RWPE2 (cell line): ENCODE measurements at places on chromosomes 2 and 18.
A peak's percentile ranks its signal among the peaks of the same experiment; 100 is the strongest.

GRCh38 chr18:46002934-46003333 lies 35.8 kb upstream of the EPG5 start:
- H3K36me3 ChIP-seq = peaks cover 17% of the 10 kb centered on the region; the same call in 1 of the 2 replicates
- DNase-seq = no peak
- H3K4me3 ChIP-seq = no peak overlapping the region

DNA sequence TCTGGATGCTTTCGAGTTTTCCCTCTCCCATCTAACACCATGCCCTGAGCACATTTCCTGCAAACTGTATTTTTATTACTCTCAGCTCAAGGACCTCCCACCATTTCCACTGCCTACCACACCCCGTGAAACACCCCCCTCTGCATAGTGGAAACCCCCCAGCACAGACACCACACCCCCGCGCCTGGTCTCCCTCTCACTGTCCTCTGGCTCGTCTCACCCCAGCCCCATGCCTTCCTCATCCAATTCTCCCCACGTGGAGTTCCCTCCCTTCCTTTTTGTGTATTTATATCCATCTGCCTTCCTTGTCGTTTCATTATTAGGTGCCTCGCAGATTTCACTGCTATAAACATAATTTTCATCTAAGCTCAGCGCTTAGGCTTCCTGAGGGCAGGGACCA lies 307.5 kb downstream of the CELF4 start:
- H3K4me3 ChIP-seq = no peak overlapping the region
- H3K27ac ChIP-seq = no peak overlapping the region
- no peaks in the 10 kb centered on the region for H3K4me1 ChIP-seq
- peaks cover 17% of the 10 kb centered on the region for H3K27me3 ChIP-seq

GRCh38 chr2:236894791-236895190 lies 190.9 kb upstream of the COPS8 start:
- no peak overlapping the region for H3K4me3 ChIP-seq
- H3K27me3 ChIP-seq = no peaks in the 10 kb centered on the region
- no peak overlapping the region for H3K27ac ChIP-seq

GRCh38 chr2:130954873-130955272 lies 118.2 kb downstream of the ARHGEF4 start:
- no peak overlapping the region for H3K4me3 ChIP-seq
- no peaks in the 10 kb centered on the region for H3K27me3 ChIP-seq
- peaks cover 7% of the 10 kb centered on the region for H3K36me3 ChIP-seq
- no peaks in the 10 kb centered on the region for H3K4me1 ChIP-seq
- no peak overlapping the region for H3K27ac ChIP-seq
- no peak for DNase-seq

- DNase-seq = no peak
- no peak overlapping the region for H3K4me3 ChIP-seq
- H3K27me3 ChIP-seq = no peaks in the 10 kb centered on the region
Observed at GRCh38 chr2:44549099-44549471, 187.3 kb downstream of the CAMKMT start.

DNA sequence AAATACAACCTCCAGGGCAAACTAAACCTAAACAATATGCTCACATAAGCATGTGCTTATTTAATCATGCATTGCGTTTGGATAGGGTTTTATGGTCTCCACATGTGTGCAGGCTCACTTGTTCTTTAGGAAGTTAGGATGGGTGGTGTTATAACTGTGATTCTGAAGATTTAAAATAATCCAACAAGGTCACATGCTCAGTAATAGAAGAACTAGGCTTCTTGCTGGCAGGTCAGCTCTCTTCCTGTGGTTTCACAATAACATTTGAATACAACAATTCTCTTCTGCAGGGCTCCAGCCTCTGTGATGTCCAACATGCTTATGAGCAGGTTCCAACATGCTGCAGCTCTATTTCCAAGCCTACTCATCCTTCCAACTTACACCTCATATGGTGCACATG lies 84.0 kb downstream of the MYL12B start:
- H3K36me3 ChIP-seq = no peaks in the 10 kb centered on the region
- peak overlapping the region; percentile 42 for H3K27ac ChIP-seq
- H3K4me1 ChIP-seq = peaks cover 28% of the 10 kb centered on the region
- H3K27me3 ChIP-seq = no peaks in the 10 kb centered on the region

DNA sequence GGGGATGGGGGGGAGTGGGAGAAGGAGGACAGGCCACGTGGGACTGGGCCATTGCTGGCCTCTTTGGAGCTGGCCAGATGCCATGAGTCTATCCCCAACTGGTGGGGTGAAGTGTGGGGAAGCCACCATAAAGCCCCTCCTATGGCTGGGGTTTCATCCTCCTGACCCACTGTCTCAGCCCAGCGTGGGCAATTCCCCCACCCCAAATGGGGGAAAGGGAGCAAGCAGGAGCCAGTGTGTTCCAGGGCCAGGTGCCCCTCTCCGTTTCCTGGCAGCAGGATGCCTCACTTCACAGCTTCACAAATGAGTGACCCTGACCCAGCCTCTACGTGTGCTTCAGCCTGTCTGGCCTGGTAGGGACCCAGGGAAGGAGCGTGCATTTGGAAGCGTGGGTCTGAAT lies 474.7 kb upstream of the HS6ST1 start:
- H3K36me3 ChIP-seq = no peaks in the 10 kb centered on the region
- DNase-seq = no peak
- no peaks in the 10 kb centered on the region for H3K4me1 ChIP-seq
- no peak overlapping the region for H3K27ac ChIP-seq

- H3K4me3 ChIP-seq = no peak overlapping the region
- DNase-seq = no peak
- no peaks in the 10 kb centered on the region for H3K27me3 ChIP-seq
- H3K4me1 ChIP-seq = no peaks in the 10 kb centered on the region
- H3K36me3 ChIP-seq = no peaks in the 10 kb centered on the region
Observed at GRCh38 chr2:4828682-4829374, 863.4 kb upstream of the SOX11 start.

GRCh38 chr18:3046216-3046808 lies 33.4 kb upstream of the LPIN2 start:
- no peak for DNase-seq
- H3K27me3 ChIP-seq = no peaks in the 10 kb centered on the region
- no peak overlapping the region for H3K4me3 ChIP-seq
- H3K36me3 ChIP-seq = no peaks in the 10 kb centered on the region
- H3K27ac ChIP-seq = no peak overlapping the region
